ENCODE measurements at places on chromosomes 2 and 18. TPM values are rescaled to one million over a fixed set of nuclear protein-coding genes. Genes with fewer than 3 reads are reported as not detected.

DNA sequence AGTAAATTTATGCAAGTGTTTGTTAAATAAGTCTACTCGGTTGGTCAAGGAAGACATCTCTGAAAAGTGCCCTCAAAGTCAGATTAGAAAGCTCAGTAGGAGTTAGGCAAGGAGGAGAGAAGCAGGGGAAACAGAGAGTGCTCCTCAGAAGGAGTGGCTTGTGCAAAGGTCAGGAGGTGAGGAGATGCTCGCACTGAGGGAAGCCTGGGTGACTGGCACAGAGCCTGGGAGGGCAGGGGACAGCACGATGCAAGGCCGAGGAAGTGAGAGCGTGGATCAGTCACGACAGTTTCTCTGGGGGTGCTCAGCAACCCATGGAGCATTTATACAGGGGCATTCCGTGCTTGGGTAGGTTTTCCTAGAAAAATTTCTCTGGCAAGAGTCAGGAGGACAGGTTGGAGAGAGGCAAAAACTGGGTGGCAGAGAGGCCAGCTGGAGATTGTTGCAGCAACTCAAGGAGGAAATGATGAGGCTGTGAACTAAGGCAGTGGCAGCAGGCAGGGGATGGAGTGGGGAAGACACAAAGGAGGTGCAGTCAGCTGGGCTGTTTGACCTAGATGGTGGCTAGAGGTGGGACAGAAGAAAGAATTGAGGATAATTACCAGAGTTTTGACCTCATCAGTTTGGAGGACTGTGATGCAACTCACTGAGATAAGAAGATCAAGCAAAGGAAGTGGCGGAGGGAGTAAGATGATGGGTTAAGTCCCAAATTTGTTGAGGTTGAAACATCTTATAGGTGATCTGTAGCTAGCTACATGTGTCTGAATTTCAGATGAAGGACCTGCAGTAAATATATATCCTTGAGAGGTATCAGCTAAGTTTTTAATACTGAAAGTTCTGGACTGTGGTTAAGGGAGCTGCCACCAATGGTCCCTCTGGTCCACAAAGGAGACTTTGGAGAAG, 52.4 kb downstream of the BCL2 start:
- H3K27ac ChIP-seq = no peak overlapping the region
- H3K4me1 ChIP-seq = no peaks in the 10 kb centered on the region
- no peak for DNase-seq
- no peaks in the 10 kb centered on the region for H3K36me3 ChIP-seq
- no peaks in the 10 kb centered on the region for H3K27me3 ChIP-seq
- H3K4me3 ChIP-seq = no peak overlapping the region

Gene CRYGD
- total RNA-seq = 0.98 TPM

DNA sequence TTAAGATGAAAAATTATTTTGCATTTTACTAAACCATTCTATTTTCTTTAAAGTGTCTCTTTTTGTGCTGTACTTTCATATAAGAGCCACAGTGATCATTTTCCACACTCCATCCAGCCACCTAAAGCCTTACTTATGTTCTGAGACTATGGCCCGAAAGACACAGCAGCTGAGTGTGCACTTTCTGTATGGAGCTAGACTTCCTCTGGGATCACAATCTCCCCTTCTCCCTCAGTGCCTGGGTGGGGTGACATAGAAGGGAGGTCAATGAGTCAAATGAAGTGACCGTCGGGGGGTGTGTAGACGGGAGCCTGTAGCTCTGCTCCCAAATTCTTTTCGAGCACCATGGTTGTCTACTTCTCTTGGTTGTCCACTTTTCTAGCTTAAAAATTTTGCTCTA, 97.8 kb upstream of the ARL4C start:
- H3K36me3 ChIP-seq = no peaks in the 10 kb centered on the region
- H3K27me3 ChIP-seq = 0 out of 2 replicates have a peak, but pooled peaks cover 2% of the 10 kb centered on the region
- H3K27ac ChIP-seq = no peak overlapping the region
- peaks cover 8% of the 10 kb centered on the region for H3K4me1 ChIP-seq

Gene SERPINB12
- not detected for total RNA-seq

Gene PTPRN
- 5.2 TPM for total RNA-seq

DNA sequence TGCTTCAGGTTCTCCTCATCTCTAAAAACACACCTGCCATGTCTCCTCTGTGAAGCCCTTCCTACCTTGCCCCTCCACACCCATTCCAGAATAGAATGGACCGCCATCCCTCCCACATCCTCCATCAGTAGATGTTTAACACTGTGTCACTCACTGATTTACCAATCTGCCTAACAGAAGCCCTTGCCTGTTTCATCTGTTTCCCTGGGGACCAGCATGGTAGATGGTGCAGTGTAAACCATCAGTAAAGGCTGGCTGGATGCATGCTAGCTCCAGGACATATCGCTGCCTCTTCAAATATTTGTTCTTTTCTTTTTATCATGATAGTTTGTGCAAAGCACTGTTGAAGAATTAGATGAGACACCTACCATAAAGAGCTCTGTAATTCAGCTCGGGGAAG, 271.4 kb downstream of the PIEZO2 start:
- no peaks in the 10 kb centered on the region for H3K27me3 ChIP-seq
- no peak overlapping the region for H3K4me3 ChIP-seq
- no peak for DNase-seq
- H3K27ac ChIP-seq = no peak overlapping the region
- H3K4me1 ChIP-seq = no peaks in the 10 kb centered on the region
- no peaks in the 10 kb centered on the region for H3K36me3 ChIP-seq

Gene IL18RAP
- total RNA-seq = not detected

GRCh38 chr18:12885500-12885899, 1.5 kb upstream of the PTPN2 start:
- no peaks in the 10 kb centered on the region for H3K36me3 ChIP-seq
- no peak overlapping the region for H3K27ac ChIP-seq
- no peak overlapping the region for H3K4me3 ChIP-seq
- H3K4me1 ChIP-seq = peaks cover 8% of the 10 kb centered on the region

DNA sequence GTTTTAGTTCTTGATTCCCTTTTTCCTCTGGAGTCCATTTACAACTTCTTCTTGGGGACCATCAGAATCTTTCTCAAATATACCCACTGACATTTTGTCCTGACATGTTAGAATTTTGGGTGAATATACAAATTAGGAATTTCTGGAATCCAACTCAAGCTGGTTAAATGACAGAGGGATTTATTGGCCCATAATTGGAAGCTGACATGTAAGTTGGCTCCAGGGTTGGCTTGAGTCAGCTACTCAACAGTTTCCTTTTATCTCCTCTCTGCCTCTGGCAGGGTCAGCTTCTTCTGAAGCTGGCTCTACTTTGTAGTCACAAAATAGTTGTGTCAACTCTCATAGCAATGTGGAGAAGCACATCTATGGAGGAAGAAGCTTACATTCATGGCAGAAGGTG, 36.6 kb upstream of the PPP1R1C start:
- no peaks in the 10 kb centered on the region for H3K36me3 ChIP-seq
- no peaks in the 10 kb centered on the region for H3K27me3 ChIP-seq
- no peaks in the 10 kb centered on the region for H3K4me1 ChIP-seq

DNA sequence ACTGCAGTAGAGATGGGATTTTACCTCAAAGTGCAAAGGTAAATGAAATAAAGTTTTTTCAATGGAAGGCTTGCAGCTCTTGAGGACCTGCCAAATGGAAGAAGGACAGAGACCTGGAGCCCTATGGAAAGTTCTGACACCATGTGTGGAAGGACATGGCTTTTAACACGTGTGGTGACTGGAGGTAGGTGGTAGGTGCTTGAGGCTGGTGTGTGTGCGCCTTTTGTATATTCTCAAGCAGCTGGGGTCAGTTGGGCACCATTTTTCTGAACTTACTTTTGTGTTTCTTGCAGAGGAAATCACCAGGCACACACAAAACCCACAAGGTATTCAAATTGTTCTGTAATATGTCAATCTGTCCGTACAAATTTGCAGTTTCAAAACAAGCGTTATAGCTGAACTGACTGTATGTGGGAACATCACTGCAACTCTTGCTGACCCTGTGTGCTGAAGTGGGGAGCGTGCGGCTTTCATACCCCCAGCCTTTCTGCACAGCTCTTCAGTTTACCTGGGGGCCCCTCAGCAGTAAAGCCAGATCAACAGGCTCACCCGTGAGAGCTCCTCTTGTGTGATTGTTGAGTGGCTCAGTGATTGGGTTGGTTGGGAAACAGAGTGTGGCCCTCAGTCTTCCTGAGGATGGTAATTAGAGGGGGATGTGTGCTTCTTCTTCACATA, 363 bp downstream of the GREB1 start:
- peaks cover 3% of the 10 kb centered on the region for H3K4me1 ChIP-seq
- H3K27me3 ChIP-seq = no peaks in the 10 kb centered on the region
- DNase-seq = no peak
- H3K36me3 ChIP-seq = no peaks in the 10 kb centered on the region
- no peak overlapping the region for H3K27ac ChIP-seq

Gene LYPD6
- 8.9 TPM for total RNA-seq

- H3K36me3 ChIP-seq = no peaks in the 10 kb centered on the region
- no peaks in the 10 kb centered on the region for H3K4me1 ChIP-seq
- no peaks in the 10 kb centered on the region for H3K27me3 ChIP-seq
- H3K4me3 ChIP-seq = no peak overlapping the region
- DNase-seq = no peak
Measured at GRCh38 chr2:154324601-154325000, 373.9 kb upstream of the KCNJ3 start.

Gene ALKAL2
- 10.4 TPM for total RNA-seq

Gene TMEM200C
- 8.3 TPM for total RNA-seq

GRCh38 chr2:178845566-178846457, 38.6 kb upstream of the TTN start:
- H3K4me1 ChIP-seq = peaks cover 7% of the 10 kb centered on the region
- H3K27me3 ChIP-seq = no peaks in the 10 kb centered on the region
- H3K4me3 ChIP-seq = no peak overlapping the region
- H3K36me3 ChIP-seq = no peaks in the 10 kb centered on the region

Gene NR4A2
- 1.4 TPM for total RNA-seq

DNA sequence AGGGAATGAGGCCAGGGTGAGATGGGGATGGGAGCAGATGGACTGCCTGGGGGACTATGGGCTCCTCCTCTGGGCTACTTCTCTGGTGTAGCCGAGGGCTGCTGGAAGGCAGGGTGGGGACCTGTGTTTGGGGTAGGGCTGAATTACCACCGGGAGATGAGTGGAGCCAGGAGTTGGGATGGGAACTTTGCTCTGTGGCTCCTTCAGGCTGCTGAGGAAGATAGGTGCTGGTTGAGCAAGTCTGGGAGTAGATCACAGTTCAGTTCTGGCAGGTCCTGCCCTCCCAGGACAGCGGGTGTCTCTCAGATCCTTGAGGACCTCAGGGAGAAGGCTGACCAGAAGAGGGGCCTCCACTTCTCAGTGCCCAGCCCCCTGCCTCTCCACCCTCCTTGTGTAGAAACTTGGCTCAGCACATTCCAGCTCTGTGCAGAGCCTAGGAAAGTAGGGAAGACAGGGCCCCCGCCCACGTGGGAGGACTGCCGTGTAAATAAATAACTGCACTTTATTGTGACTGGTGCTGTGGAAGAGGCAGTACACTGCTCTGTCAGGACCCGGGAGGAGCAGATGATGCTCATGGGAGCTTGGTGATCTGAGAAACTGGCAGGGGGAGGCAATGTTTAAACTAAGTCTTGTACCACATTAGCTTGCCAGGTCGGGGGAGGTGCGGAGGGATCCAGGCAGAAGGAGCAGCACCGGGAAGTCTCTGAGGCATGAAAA, 15.3 kb downstream of the TET3 start:
- DNase-seq = no peak
- no peaks in the 10 kb centered on the region for H3K36me3 ChIP-seq
- no peak overlapping the region for H3K27ac ChIP-seq
- H3K4me3 ChIP-seq = no peak overlapping the region

Gene GAL3ST2
- not detected for total RNA-seq

DNA sequence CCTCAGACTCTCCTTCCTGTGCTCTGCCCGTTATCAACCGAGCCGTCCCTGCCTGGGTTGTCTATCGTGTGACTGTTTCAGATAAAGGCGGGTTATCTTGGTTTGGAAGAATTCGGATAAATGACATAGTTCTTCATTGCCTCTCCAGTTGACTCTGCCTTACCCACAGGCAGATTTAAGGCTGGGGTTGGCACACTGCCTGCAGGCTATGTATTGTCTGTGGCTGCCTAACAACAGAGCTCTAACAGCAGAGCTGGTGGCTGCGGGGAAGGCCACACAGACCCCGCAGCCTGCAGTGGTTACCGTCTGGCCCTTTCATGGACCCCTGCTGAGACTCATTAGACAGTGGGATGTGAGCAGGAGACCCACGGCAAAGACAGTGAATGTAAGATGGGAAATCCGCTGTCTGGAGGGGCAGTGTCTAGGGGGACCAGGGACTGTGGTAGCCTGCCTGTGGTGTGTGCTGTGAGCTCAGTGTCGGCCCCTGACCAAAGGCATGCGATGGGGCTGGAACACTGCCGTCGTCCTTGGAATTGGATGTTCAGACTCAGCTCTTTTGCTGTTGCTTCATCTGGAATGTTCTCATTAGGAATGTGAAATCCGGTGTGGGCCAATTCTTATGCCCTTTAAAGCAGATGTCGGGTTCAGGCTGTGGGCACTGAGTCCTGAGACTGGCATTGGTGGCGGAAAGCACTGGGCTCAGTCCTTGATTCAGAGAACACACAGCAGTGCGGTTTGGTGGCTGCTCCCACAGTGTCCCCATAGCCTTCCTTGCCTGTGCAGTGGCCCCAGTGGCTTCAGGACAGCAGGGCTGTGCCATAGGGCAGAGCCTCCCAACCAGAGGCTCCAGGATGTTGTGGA, 44.5 kb downstream of the SH3RF3 start:
- H3K4me3 ChIP-seq = no peak overlapping the region
- no peak overlapping the region for H3K27ac ChIP-seq
- H3K36me3 ChIP-seq = no peaks in the 10 kb centered on the region
- peaks cover 8% of the 10 kb centered on the region for H3K4me1 ChIP-seq

- H3K27me3 ChIP-seq = no peaks in the 10 kb centered on the region
- no peak overlapping the region for H3K4me3 ChIP-seq
- H3K27ac ChIP-seq = no peak overlapping the region
- no peaks in the 10 kb centered on the region for H3K4me1 ChIP-seq
- no peaks in the 10 kb centered on the region for H3K36me3 ChIP-seq
Measured at GRCh38 chr2:236503100-236503499, 66.5 kb upstream of the ACKR3 start.

GRCh38 chr2:54632733-54633692, 90.4 kb upstream of the EML6 start:
- H3K27me3 ChIP-seq = no peaks in the 10 kb centered on the region
- peaks cover 61% of the 10 kb centered on the region for H3K36me3 ChIP-seq
- no peak overlapping the region for H3K27ac ChIP-seq

Gene CHRNA1
- not detected for total RNA-seq

Gene AQP12B
- total RNA-seq = not detected

DNA sequence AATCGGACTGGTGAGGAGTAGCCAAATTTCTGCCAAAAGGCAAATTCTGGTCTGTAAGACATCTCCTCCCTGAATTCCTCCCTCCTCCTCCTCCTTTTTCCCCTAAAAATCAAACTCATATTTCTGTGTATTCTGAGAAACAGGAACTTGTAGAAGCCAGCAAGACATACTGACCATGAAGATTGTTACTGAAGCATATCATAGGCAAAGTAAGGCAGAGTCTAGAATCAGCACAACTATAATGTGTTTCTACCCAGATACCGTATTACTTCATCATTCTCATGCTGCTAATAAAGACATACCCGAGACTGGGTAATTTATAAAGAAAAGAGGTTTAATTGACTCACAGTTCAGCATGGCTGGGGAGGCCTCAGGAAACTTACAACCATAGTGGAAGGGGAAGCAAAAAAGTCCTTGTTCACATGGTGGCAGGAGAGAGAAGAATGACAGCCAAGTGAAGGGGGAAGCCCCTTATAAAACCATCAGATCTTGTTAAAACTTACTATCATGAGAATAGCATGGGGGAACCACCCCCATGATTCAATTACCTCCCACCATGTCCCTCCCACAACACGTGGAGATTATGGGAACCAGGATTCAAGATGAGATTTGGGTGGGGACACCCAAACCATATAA, 24.9 kb upstream of the EPC2 start:
- no peak overlapping the region for H3K27ac ChIP-seq
- H3K4me1 ChIP-seq = peaks cover 7% of the 10 kb centered on the region
- H3K27me3 ChIP-seq = no peaks in the 10 kb centered on the region
- no peak for DNase-seq

Gene TEKT4
- not detected for total RNA-seq

Data from H1 (cell line).